ENCODE measurements at places on chromosomes 5 and 9.

GRCh38 chr5:102453716-102454115 is 45.1 kb downstream of the SLCO6A1 start:
- peak; percentile 9 for DNase-seq

- no peak for DNase-seq
Measured at GRCh38 chr5:7251132-7251531, 144.8 kb upstream of the ADCY2 start.

DNA sequence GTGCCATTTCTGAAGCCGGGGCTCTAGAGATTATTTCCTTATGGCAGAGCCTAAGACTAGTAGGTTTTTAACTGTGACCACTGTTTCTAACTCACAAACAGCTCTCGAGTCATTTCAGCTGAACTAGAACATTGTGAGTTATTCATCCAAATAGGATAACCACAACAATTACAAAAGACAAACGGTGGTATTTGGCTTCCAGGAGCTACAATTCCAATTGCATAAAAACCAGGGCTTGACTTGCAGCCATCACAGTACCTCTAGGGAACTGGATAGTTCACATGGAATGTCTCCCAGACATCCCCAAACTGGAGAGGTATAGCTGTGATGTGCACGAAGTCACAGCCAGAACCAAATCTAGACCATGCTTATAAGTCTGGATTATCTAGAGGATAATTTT is 224.8 kb downstream of the FAM114A2 start:
- DNase-seq = peak; percentile 67

DNA sequence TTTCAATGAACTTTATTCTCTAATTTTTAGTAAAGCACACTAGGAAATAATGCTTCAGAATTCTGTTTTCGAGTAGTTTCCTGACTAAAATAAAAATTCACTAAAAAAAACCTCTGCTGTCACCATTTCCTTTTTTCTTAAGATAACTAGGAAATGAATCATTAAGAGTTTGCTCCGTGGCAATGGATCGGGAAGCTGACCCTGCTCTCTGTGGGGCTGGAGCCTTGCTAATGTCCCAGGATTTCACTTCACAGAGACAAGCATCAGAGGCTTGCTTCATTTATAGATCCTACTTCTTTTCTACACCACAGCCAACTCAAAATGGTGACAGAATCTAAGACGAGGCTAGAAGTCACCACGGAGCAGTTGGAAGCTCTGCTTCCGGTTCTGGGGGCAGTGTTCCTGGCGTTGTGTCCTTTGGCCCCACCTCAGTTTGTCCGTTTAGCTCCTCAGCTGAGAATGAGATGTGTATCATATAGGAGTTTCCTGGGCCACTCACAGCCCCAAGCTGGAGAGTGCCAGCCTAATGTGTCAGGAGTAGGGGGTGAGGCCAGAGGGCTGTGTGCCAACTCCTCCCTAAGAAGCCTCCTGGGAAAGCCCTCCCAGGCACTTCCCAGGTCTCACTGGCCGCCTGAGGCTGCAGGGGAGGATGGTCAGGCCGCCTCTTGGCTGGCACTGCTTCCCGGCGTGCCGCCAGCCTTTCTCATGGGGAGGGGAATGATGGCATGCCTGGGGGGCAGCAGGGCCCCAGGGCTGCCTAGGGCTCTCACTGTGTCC is 19.6 kb downstream of the TENT4A start:
- DNase-seq = peak; percentile 80

- no peak for DNase-seq
Measured at GRCh38 chr5:174108745-174109144, 63.2 kb downstream of the NSG2 start.

- no peak for DNase-seq
Measured at GRCh38 chr9:101332362-101332761, 52.4 kb downstream of the BAAT start.

DNA sequence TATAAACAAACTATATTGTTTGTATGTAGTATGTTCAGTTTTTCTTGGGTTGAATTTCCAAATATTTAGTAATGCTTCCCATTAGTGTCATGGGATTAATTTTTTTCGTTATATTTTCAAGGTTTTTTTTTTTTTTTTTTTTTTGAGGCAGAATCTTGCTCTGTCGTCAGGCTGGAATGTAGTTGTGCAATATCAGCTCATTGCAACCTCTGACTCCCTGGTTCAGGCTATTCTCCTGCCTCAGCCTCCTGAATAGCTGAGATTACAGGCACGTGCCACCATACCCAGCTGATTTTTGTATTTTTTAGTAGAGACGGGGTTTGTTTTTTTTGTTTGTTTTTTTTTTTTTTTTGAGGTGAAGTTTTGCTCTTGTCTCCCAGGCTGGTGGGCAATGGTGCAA is 10.6 kb downstream of the DDX46 start:
- peak; percentile 30 for DNase-seq

DNA sequence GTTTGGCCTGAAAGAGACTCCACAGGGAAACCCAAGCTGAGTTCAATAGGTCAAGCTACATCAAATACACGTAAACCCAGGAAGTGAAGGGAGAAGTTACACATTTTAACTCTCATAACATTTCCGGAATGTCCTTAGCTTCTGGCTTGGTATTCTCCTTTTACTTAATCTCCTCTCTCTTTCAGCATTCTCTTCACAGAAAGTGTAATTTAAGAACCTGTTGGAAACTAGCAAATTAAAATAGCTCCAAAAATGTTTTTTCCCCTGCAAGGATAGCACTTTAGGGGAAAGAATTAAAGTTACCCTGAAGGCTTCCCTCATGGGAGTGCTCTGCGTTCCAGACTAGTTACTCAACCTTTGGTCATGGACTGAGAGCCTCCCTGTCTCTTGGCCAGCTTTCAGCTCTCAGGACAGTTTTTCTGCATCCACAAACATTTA is 292.7 kb upstream of the TARS1 start:
- DNase-seq = peak; percentile 95

DNA sequence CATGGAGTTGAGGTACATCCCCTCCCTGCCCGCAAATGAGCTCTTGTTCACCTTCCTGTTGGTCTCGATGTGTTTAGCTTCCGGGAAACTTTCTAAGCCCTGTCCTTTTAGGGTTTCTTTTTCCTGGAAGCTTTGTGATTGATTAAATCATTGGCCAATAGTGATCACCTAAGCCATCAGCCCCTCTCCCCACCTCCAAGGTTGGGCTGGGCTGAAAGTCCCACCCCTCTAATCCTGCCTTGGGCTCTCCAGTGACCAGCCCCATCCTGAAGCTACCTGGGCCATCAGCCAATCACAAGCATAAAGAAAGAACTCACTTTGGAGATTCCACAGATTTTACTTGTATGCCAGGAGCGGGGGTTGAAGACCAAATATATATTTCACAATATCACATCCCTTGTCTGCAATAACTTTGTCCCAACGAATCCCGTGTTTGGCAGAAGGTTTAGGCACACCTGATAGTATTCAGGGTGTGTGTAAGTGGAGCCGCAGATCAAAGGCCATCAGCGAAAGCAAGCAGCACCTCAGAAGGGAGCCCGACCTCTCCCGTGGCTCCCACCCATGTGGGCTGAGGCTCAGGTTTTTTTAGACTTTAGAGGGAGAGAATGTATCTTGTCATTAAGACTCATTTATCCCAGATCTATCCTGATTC is 20.4 kb downstream of the ROPN1L start:
- DNase-seq = no peak

DNA sequence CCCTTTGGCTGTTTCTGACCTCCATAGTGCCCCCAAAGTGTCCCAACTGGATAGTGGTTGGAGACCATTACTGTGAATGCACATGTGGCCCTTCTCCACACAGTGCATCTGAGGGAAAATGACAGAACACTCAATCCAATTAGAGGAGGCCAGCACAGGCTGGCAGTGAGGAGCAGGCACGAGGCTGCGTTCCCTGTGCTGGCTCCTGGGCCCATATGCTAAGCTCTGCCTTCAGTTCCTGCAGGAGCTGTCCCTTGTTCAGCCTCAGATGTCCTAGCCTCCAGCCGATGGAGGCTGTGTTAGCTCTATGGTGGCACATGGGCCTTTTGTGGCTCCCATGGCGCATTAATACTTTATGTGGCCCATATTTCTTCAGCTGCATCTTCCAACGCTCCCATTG is 35.8 kb downstream of the ALG2 start:
- no peak for DNase-seq

GRCh38 chr5:137312011-137312410 is 187.1 kb downstream of the SPOCK1 start:
- DNase-seq = no peak
